ENCODE measurements at places on chromosomes 5 and 9.

- DNase-seq, result no peak
Measured at GRCh38 chr9:132942541-132943182, 1.8 kb downstream of the TSC1 start.

DNA sequence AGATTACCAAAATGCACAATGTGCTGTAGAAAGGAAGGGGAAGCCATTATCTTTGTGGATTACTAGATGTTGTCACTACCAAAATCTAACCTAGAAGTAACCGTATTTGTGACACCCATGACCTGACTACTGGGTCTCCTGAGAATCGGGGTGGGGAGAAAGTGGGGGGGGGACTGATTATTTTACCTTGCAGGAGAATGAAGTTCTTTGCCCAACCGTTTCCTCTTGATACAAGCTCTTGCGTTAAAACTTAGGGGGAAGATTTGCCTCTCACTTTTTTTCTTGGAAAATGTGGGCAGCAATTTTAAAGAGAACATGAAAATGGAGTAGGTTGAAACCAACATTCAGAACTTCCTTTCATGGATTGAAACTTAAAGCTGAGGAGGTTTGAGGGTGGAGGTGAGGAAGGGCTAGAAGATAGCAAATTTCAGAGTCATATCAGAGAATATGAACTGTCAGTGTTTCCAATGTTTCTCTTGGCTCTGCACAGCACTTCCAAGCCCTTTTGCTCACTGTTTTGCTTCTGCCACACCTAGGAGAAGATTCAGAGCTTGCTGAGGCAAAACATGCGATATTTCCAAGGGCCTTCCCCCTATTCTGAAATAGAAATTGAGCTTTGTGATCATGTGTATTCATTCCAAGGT, 280.8 kb downstream of the AOPEP start:
- DNase-seq, result no peak

DNA sequence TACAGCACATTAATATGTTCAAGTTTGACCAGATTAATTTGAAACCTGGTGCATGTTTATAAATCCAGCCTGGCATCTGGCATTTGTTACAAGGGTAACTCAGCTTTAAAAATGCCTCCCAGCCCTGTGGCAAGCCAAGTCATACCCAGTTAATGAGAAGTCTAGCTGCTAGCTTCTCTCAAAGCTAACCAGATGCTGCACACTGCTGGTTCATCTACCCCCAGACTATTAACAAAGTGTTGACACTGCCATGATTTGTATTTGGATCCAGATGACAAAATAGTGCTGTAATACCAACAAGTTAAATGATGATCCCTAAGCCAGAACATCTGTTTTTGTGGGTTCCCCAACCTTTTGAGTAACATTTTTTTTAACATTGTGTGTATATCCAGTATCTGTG, 573.7 kb upstream of the DAB2 start:
- DNase-seq, result peak; percentile 70

DNA sequence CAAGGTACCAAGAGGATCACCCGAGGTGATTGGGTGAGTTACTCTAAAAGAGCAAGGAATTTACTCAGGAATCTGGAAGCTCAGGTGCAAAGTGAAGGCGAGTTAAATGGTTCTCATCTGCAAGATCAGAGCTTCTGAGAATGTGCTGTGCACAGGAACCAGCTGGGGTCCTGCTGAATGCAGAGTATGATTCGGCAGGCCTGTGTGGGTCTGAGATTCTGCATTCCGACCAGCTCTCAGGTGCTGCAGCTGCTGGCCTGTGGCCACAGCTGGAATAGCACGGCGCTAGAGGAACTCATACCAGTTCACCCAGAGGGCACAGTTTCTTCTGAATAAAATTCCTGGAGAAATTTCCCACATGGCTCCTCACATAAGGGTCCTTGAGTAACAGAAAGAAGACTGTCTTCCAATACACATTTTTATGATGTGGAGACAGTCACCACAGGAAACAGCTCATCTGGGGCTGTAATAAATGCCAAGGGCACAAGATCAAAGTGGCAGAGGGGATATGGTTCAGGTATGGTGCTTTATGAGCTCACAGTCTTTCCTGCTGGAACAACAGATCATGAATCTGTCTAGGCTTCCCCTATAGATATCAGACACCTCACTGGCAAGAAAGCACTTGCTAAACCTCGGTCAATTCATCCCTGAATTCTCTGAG, 83.9 kb downstream of the PTPN3 start:
- no peak for DNase-seq

DNA sequence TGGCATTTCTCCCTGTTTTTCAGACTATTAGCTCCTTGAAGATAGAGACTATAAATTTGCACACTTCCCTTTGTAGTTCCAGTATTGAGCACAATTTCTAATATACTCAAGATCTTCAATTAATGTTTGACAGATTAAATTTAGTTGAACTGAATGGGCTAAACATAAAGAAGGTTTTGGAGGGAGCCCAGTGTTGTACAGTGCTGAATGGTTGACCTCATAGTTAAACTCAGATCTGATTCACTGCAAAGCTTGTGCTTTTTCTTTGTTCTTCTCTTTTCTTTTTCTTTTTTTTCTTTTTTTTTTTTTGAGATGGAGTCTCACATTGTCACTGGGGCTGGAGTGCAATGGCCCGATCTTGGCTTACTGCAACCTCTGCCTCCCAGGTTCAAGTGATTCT, 411.7 kb upstream of the ZNF462 start:
- no peak for DNase-seq

DNA sequence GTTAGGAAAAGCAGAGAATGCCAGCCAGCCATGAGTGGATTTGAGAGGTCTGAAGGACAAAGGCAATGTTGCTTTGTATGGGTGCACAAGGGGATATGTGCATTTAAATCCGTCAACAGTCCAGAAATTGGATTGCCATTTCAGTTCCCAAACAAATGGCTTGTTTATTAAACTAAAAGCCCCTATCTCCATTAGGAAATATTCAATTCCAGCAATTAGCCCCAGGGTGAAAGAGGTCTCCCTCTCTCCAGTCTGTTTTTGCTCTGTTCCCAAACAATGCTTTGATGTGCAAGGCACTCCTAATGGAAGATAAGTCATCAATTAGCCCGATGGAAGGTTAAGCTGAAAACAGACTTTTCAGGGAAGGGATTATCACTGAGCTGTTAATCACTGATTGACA, 101.3 kb downstream of the C9orf152 start:
- no peak for DNase-seq

DNA sequence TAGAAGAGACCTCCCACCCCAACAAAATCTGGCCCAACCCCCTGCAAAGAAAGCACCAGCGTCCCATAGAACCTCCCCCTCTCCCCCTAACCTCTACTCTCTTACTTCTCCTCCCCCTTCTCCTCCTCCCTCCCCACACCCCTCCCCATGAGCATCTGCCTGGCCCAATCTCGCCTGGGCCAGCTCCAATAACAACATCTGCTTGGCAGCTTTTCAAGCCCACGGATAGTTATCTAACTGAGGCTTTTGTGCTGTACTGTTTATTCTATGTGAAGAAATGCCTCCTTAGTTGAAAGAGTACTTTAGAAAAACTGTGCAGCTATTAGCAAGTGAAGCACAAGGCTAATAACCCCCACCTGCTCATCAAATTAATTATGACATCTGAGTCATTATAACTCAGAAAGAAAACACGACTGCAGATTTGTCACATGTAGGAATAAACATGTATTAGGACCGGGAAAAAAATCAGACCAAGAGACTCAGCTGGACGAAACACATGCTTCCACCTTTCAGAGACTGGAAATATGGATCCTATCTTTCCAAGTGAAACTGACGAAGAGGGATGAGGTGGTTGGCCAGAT, 42.8 kb downstream of the NFIB start:
- peak; percentile 45 for DNase-seq

- DNase-seq, result peak; percentile 14
Measured at GRCh38 chr5:89241186-89241585, 358.2 kb upstream of the MEF2C start.

DNA sequence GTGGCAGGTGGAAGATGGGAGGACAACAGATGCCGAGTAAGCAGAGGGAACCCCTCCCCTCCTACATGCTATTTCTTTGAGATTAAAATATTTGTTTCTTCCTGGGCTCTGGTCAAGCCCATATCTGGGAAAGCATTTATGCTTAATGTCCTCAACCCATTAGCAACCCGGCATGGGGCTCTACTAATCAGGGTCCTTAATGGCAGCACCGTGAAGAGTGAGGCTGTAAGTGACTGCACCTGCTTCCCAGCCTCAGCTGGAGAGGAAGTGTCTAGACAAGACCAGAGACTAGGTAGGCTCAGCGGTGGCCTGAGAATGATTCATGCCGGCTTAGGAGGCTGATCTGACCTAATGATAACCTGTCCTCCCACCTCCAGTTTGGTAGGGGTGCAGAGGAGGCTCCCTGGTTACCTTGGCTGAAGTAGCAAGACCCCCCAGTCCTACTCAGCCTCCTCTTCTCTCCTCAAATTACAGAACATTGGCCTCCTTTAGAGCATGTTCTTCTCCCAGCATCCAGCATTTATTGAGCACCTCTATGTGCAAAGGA, 61.3 kb upstream of the HSPA9 start:
- DNase-seq, result no peak

DNA sequence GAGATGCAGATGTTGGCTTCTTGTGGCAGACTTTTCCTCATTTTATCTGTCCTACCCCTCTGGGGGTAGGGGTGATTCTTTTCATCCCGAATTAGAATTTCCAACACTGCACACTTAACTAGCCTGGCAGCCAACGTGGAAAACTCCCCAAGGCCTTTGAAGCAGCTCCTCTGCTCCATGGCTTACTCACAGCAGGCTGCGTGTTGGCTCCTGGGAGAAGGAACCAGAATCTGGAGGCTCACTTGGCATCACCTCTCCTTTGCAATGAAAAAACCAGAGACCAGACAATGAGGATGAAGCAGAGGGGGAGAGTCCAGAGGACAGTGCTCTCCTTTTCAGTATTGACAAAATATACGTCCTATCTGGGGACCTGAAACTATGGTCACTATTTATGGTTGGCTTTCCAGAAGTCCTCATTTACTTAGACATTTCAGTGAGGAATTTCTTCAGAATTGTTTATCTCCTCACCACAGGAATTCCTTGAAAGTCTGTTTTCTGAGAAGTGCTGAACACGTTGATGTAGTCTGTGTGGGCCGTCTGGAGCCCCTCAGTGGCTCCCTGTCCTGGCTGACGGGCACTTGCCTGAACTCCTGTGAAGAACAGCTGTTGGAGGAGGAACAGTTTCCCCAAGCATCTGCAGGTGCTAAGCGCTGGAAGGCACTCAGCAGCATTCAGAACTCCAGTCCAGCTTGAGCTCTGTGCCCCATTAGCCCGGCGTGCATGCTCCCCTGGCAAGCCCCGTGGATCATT, 231.3 kb downstream of the RFK start:
- no peak for DNase-seq

DNA sequence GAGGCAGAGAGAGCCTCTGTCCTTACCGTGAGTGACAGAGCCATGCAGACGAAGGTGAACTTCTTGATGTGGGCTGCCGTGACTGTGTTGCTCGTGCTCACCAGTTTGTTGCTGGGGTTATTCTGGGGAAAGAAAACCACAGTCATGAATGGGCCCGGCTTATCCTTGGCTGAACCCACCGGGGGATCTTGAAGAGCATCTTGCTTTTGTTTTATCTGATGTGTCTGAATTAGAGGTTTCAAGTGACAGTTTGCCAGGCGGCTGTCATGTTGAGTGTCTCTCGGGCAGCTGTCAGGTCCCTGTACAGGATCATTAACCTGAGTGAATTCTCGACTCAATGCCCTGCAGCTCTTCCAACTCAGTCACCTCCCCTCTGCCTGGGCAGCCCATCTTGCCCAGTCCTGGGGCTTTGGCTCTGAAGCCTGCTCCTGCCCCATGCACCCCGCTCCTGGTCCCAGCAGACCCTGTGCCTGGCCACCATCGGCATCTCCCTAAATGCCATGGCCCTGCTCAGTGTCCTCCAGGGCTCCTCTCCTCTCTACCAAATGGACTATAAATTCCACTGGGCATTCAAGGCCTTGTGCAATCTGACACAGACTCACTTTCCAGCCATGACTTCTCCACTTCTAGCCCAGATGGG, 77.4 kb downstream of the OTULIN start:
- DNase-seq, result no peak

GRCh38 chr5:158886957-158887356, 212.8 kb downstream of the EBF1 start:
- no peak for DNase-seq

DNA sequence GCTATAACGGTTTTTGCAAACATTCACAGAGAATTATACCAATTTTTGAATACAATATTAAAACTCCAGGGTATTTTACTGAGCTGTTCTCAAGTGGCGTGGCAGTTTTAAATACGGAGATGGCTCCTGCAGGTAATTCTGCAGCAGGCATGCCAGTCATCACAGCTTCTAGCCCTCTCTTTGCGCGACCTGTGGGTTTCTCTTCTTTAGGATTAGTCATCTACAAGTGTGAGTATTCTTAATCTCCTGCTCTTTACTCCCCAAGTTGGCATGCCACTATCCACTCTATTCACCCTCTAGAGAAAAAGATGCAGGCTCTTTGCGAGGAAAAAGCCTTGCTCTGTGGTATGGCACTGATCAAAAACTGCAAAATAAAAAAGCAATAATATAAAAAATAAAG, 43.9 kb downstream of the ANKRD31 start:
- DNase-seq, result no peak

GRCh38 chr9:107866711-107867311, 377.2 kb upstream of the KLF4 start:
- no peak for DNase-seq

DNA sequence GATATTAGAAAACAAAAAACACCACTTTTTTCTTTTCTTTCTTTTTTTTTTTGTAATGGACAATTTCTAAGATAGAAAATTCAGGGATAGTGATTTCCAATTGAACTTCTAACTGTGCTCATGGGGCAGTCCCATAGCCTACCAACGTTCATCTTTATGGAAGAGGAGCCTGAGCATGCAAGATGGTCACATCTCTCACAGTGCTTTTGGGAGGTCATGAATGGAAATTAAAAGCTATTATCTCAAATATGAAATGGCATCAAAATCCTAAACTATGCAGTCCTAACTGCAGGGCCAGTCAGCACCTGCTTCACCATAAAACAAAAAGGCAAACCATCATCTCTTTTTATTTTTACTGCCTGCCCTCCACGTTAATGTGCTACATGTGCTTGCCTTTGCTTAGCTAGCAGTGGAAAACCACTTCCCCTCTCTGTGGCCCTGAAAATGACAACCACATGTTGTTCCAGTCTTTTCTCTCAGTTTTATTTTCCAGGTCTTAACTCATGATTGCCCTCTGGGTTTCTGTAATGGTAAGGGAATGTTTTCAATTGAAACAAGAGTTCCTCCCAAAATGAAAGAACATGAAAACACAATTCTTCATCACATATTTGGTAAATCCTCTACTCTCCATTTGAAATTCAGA, 16.7 kb downstream of the IFNB1 start:
- DNase-seq, result peak; percentile 19

DNA sequence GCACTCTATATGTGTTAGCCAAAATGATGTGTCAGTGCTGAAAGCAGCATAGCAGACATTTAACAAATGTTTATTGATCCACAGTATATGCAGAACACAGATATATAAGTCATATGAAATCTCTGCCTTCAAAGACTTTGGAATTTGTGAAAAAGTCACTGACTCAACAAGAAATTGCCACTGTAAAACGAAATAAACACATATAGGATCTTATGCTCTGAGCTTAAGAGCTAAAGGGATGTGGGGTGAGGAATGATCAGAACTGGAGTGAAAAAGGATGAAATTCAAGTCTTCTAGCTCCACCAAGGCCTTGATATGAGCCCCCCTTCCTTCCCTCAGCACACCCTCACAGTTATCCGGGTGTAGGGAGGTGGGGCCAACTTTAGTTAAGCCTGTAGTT, 49.9 kb downstream of the PLAC8L1 start:
- DNase-seq, result no peak

- no peak for DNase-seq
Measured at GRCh38 chr5:67620424-67621397, 424.1 kb upstream of the CD180 start.

- DNase-seq, result no peak
Measured at GRCh38 chr5:148970228-148970627, 92.6 kb downstream of the SH3TC2 start.

- DNase-seq, result no peak
Measured at GRCh38 chr9:20373263-20373662, 249.0 kb downstream of the MLLT3 start.
